ENCODE measurements at places on chromosomes 2 and 18. TPM values are rescaled to one million over a fixed set of nuclear protein-coding genes. Genes with fewer than 3 reads are reported as not detected.

SAG gene
- not detected for total RNA-seq

CRIM1 gene
- total RNA-seq = 62.6 TPM

MFSD6 gene
- 5.0 TPM for total RNA-seq

GRCh38 chr18:35024965-35025364 lies 16.2 kb upstream of the MAPRE2 start:
- H3K4me3 ChIP-seq = peak overlapping the region; percentile 1
- peaks cover 57% of the 10 kb centered on the region for H3K4me1 ChIP-seq
- peak; percentile 65 for DNase-seq
- no peaks in the 10 kb centered on the region for H3K27me3 ChIP-seq
- peak overlapping the region; percentile 48 for H3K27ac ChIP-seq

DNA sequence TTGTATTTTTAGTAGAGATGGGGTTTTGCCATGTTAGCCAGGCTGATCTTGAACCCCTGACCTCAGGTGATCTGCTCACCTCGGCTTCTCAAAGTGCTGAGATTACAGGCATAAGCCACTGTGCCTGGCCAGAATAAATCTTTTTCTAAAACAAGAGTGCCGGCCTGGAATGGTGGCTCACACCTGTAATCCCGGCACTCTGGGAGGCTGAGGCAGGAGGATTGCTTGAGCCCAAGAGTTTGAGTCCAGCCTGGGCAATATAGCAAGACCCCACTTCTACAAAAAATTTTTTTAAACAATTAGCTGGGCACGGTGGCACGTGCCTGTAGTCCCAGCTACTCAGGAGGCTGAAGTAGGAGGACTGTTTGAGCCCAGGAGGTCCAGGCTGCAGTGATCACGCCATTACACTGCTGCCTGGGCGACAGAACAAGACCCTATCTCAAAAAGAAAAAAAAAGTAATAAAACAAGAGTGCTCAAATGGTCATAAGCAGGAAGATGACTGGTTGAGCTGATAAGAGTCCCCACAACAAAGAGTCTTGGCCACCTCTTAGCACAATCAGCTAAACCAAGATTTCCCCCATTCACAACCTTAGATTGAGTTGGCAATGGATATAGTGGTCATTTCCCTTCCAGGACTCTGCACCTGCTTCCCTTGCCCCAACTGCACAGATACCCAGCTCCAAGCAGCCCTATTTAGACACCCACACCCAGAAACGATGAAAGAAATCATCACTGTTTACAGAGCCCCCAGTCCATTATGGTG lies 5.8 kb upstream of the UCN start:
- no peak overlapping the region for H3K4me3 ChIP-seq
- peaks cover 19% of the 10 kb centered on the region for H3K4me1 ChIP-seq
- no peaks in the 10 kb centered on the region for H3K36me3 ChIP-seq
- H3K27ac ChIP-seq = no peak overlapping the region

DNA sequence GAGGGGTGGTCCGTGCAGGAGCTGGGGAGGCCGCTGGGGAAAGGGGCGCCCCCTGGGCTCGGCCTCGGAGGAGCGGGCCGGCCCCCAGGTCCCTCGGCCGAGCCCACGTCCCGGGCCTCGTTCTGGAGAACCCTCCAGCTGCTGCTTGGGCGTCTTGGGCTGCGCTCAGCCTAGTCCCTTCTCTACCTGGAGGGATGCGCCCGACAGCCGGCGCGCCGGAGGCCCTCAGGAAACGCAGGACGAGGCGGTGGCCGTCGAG lies 293 bp upstream of the D2HGDH start:
- peaks cover 6% of the 10 kb centered on the region for H3K4me1 ChIP-seq
- no peak for DNase-seq
- H3K4me3 ChIP-seq = peak overlapping the region; percentile 92
- H3K27me3 ChIP-seq = no peaks in the 10 kb centered on the region

DNA sequence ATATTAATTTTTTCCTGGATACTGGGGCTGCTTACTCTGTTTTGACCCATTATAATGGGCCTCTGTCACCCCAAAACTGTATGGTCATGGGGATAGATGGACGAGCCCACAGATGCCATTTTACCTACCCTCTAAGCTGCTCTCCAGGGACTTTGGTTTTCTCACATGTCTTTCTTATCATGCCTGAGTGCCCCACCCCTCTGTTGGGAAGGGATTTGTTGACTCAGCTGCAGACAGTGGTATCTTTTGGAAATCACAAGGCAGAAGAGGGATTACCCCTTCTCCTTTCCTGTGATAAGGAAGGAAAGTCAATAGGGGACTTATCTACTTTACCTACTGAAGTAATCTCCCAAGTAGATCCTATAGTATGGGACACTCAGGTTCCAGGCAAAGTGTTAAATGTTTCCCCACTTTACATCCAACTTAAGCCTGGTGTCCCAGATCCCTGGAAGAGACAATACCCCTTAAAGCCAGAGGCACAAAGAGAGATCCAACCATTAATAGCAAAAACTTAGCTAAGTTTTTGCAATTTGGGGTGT lies 182.7 kb downstream of the RNF152 start:
- H3K27me3 ChIP-seq = no peaks in the 10 kb centered on the region
- no peaks in the 10 kb centered on the region for H3K4me1 ChIP-seq
- no peak overlapping the region for H3K27ac ChIP-seq

DNA sequence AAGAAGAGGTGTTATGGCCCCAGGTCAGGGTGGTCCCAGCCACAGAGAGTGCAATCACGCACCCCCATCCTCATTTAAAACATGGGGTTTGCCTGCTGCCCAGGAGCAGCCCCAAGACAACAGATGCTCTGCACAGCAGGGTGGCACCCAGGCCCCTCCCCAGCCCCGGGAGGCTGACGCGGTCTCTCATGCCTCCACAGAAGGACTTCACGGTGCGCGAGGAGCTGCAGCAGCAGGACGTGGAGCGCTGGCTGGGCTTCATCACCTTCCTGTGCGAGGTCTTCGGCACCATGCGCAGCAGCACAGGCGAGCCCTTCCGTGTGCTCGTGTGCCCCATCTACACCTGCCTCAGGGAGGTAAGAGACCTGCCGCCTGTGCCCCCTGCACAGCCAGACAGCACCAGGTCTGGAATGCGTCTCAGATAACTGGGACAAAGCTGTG lies 133.7 kb downstream of the SMAD7 start:
- H3K27ac ChIP-seq = no peak overlapping the region
- H3K36me3 ChIP-seq = peaks cover 15% of the 10 kb centered on the region
- H3K4me3 ChIP-seq = no peak overlapping the region
- H3K4me1 ChIP-seq = peaks cover 6% of the 10 kb centered on the region
- DNase-seq = no peak
- no peaks in the 10 kb centered on the region for H3K27me3 ChIP-seq

GRCh38 chr2:196182439-196183171 lies 11.2 kb upstream of the STK17B start:
- no peaks in the 10 kb centered on the region for H3K4me1 ChIP-seq
- no peak overlapping the region for H3K4me3 ChIP-seq
- no peaks in the 10 kb centered on the region for H3K36me3 ChIP-seq
- no peak overlapping the region for H3K27ac ChIP-seq

GRCh38 chr2:228144961-228145360 lies 36.5 kb downstream of the SPHKAP start:
- H3K27ac ChIP-seq = no peak overlapping the region
- H3K36me3 ChIP-seq = no peaks in the 10 kb centered on the region
- no peaks in the 10 kb centered on the region for H3K4me1 ChIP-seq

- H3K4me3 ChIP-seq = no peak overlapping the region
- no peaks in the 10 kb centered on the region for H3K4me1 ChIP-seq
- no peaks in the 10 kb centered on the region for H3K27me3 ChIP-seq
- DNase-seq = no peak
- H3K36me3 ChIP-seq = no peaks in the 10 kb centered on the region
- no peak overlapping the region for H3K27ac ChIP-seq
Observed at GRCh38 chr2:198471291-198471690, 666.9 kb downstream of the PLCL1 start.

GRCh38 chr2:186523791-186524190 lies 37.7 kb downstream of the ZC3H15 start:
- H3K27me3 ChIP-seq = no peaks in the 10 kb centered on the region
- no peaks in the 10 kb centered on the region for H3K36me3 ChIP-seq
- DNase-seq = no peak
- H3K27ac ChIP-seq = no peak overlapping the region

Measured in psoas muscle (tissue), 8 donors.